ENCODE measurements at places on chromosomes 7 and 10.

DNA sequence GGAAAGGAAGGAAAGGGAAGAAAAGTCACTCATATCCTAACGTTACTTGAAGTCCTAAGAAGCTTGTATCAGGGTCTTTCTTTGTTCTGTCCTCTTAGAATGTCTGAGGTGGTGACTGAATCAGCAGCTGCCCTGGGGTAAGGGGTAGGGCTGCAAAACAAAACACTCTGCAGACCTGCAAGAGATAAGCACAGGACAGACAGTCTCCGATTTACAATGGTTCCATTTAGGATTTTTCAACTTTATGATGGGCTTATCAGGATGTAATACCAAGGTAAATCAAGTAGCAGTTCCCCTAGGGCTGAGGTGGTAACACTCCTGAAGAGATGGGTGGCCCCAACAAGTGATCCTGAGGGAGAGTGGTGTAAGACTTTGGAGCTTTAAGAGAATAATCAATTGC is 16.5 kb downstream of the KDM7A start:
- no peak for DNase-seq

DNA sequence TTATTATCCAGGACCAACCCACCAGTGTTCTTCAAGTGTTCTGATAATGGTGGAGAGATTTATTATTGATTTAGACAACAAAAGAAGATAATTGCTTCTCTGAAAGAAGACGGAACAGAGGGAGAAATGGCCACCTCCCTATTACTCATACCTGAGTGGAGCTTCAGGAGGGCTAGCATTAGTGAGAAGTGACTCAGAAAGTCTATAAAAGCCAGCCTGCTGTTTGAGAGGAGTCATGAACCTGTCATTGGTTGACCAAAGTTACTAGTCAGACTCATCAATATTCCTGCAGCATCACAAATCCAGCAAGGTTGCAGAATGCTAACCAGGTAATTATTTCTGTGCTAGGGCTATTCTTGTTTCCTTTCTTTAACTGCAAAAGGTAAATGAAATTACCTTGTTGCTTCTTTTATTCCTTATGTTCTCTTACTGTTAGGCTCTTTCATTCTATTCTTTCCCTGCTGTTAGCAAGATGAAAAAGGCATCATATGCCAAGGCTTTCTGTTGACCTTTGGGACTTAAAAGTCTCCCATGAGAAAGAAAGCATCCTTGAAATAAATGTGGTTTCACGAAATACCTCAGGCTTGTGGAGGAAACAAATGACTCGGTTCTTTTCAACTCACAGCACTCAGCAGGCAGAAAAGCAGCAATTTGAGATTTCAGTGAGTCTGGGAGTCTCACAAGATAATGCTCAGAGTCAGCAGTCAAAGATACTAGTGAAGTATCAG is 256.4 kb upstream of the PHYHIPL start:
- no peak for DNase-seq

DNA sequence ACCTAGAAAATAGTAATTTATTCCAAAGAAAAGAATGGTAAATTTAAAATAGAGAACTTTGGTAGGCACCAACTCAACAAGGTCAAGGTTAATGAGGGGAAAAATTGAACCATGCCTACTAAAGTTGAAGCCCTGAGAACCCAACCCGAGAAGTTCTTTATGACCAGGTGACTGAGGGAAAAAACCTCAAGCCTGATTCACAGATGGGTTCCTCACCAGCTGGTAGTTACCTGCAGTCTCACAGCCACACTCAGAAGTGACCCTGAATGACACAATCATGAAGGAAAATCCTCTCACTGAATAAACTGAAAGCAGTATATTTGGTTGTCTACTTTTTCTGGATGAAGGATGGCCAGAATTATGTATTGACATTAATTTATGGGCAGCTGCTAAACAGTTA is 7.0 kb downstream of the C10orf67 start:
- DNase-seq = no peak

DNA sequence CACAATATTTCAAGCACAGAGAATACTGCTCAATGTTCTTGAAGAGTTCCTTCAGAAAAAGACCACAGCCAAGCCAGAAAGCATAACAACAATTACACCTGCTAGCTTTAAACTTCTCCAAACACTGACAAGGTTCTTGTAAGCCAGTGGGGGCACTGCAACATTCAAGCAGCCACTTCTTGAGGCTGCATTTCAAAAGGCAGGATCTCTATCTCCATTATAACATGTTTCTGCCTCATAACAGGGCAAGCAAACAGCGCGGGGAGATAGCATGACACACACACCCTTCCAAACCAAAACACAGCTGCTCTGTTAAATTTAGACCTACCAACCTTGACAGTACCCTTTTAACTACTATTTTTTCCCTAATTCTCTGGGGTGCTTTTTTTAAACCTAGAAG is 30.8 kb downstream of the CHCHD3 start:
- no peak for DNase-seq

DNA sequence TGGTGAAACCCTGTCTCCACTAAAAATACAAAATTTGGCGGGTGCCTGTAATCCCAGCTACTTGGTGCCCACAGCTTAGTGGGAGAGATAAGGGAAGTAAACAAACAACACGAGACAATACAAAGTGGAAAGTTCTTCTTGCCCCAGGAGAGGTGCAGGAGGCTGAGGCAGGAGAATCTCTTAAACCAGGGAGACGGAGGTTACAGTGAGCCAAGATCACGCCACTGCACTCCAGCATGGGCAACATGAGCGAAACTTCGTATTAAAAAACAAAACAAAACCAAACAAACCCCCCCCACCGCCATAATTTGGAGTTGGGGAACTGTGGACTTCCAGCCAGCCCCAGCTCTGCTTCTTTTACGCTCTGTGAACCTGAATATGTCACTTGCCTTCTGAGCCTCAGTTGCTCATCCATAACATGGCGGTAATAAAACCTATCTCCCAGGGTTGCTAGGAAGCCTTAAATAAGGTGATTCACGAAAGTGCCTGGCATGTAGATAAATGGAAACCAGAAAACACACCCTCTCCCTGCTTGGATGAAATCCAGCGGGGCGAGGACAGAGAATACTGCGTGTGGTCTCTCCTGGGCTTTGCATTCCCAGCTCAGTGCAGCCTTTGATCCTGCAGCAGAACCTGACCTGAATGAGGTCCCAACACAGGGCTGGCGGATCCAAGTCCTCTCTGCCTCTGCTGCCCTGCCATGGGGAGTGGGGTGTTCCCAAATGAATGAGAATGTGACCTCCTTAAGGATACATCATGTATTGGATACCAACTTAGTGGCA is 10.2 kb downstream of the MLXIPL start:
- DNase-seq = no peak

DNA sequence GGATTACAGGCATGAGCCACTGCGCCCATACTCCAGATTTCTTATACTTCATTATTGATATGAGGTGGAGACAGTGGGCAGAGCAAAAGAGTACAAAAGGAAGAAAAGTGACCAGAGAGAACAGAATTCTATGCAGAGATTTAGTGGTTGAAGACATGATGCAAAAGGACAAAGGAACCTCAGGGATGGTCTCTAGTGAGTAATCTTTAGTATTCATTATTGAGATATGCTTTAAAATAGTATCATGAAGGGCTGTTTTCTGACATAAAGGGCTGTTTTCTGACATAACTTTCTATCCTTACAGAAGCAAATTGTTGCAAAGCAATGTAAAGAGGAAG is 81.2 kb upstream of the OIT3 start:
- no peak for DNase-seq

GRCh38 chr7:2800220-2800930 is 43.7 kb downstream of the GNA12 start:
- DNase-seq = no peak

DNA sequence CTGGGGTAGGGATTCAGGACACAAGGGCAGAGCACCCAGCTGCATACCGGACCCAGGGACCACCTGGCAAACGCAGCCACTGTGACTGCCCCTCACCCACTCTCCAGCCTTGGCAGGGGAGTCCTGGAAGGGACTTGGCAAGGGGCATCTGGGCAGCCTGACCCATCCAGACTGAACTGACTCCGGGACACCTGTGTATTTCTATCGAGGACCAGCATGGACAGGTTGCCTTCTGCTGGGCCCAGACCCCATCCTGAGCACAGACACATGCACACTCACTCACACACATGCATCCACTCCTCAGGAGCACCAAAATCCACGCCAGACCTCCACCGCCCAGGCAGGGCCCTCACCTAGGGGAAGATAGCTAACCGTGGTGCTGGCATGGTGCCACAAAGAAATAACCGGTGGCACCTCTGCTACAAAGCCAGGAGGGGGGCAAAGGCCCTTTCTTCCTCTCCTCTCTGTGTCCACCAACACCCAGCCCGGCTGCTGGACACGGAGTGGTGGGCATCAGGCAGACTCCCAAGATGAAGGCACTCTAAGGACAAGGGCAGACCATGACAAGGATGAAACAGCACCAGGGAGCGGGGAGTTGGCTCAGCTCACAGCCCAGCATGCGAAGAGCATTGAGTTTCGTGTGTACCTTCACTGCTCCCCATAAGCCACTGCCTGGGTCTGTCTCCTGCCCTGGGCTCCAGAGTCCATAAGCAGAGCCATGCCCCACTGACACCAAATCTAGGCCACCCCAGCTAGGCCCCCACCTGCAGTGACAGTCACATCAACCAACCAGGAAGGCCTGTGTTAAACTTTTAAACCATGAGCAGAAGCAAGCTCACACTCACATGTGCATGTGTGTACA is 35.3 kb downstream of the KCNH2 start:
- no peak for DNase-seq

GRCh38 chr10:31129271-31129670 is 97.6 kb upstream of the ZNF438 start:
- DNase-seq = no peak

DNA sequence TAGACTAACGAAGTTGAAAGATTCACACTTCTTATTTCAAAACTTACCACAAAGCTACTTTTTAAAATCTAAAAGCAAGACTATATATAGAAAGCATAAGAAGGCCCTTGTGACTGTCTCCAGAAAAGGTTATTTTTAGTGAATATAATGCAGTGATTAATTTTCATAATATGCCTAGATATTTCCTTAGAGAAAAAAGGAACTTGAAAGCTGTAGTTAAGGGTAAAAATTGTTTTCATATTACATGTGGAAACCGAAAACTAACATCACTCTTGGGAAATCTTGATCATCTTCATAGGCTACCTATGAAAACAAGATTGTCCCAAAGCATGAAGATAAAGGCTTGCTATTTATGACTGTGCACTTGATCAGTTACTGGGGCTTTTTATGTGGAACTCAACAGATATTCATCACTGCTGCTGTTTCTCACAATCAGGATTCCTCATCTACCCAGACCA is 223.2 kb downstream of the SH2D4B start:
- DNase-seq = no peak

DNA sequence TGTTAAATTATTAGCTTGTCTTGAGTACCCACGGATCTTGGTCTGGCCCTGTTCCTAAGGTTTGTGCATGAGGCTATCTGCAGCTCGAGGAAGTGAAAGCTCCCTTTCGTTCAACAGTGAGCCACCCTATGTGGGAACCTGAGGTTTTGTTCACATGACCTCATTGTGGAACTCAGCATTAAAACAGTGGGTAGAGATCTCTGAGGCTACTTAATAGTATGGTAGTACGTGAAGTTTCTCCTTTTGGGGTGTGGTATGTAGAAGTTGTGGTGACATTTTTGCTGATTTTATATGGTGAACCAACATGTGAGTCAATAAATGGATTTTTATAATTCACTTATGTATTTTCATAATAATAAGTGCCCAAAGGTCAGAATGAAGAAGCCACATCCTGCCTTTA is 252.7 kb upstream of the FERD3L start:
- no peak for DNase-seq

- no peak for DNase-seq
These were observed 99.4 kb downstream of the BTRC start for GRCh38 chr10:101453318-101453717.

GRCh38 chr10:79393221-79393923 is 46.1 kb downstream of the PPIF start:
- no peak for DNase-seq

Measured in NCI-H2029 treated with DMSO at 0.1 percent for 48 hours (cell line).